ENCODE measurements at places on chromosomes 12 and 14.

- no peak for DNase-seq
Observed at GRCh38 chr14:52259434-52259833, 8.1 kb upstream of the PTGDR start.

DNA sequence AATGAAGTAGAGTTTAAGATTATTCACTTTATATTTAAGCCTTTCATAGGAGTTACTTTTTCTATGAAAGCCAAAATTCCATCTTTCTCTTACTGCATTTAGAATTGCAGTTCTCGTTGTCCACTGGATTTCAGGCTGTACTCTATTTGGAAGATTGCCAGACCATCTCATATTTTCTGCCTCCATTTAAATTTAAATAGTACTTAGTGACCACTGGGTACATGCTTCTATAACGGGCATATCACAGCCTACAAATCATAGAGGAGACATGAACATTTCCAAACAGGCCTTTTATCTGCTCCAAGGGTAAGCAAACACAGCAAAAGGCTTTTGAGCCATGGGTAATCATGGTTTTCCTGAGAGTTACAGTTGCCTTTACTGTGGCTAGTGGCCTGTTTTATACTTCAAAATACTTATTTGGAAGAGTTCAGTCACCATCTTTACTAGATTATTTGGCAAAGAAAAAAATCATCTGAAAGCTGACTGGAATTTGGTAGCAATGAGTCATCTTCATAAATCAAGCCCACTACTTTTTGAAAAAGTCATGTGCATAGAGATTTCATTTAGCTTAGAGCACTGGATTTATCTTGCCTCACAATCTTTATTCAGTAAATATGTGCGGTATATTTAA is 15.7 kb downstream of the ANO6 start:
- DNase-seq: no peak

GRCh38 chr12:99455350-99456035 is 192.1 kb upstream of the GARIN6 start:
- no peak for DNase-seq

GRCh38 chr12:106229036-106229591 is 18.7 kb downstream of the CKAP4 start:
- DNase-seq: no peak

GRCh38 chr12:116955382-116956021 is 44.8 kb downstream of the FBXW8 start:
- DNase-seq: no peak
